ENCODE measurements at places on chromosomes 1 and 21.

- no peak for DNase-seq
Observed at GRCh38 chr21:44567481-44568171, 5.9 kb upstream of the KRTAP10-4 start.

DNA sequence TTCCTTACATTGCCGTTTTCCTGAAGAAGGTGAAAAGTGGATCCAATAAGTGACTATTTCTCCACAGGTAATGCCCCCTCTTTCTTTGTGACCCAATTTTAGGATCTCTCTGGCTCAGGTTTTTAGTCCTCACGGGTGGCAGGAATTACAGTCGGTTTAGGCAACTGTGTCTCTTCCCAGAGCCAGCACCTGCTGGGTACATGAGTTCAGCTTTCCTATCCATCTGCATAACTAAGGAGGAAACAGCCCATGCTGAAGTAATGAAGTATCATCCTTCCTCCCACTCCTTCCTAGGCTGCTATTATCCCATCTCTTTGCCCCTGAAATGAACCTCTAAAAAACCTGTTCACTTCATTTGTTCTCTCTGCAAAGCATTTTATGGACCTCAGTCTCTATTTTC, 544.6 kb downstream of the NEGR1 start:
- DNase-seq, result no peak

DNA sequence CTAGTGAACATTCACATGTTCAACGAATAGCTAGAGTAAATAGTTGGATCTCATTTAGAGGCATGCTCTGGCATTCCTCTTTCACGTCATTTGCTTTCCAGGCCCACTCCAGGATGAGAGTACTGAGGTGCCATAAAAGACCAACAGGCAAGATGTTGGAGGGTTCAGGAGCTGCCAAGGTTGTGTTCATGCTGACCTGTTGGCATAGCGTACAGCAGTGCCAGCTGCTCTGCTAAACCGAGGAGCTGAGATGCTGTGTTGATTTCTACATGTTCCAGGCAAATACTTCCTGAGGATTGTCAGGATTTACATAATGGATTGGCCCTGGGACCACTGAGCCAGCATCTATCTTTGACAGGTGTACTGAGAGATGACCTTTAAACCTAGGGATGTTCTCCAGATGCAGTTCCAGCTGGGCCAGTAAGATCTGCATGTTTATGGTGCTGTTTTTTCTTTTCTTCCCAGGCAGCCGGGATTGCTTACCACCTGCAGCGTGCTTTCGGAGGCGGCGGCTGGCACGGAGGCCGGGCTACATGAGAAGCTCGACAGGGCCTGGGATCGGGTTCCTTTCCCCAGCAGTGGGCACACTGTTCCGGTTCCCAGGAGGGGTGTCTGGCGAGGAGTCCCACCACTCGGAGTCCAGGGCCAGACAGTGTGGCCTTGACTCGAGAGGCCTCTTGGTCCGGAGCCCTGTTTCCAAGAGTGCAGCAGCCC, 66.9 kb downstream of the DISC1 start:
- DNase-seq, result no peak

DNA sequence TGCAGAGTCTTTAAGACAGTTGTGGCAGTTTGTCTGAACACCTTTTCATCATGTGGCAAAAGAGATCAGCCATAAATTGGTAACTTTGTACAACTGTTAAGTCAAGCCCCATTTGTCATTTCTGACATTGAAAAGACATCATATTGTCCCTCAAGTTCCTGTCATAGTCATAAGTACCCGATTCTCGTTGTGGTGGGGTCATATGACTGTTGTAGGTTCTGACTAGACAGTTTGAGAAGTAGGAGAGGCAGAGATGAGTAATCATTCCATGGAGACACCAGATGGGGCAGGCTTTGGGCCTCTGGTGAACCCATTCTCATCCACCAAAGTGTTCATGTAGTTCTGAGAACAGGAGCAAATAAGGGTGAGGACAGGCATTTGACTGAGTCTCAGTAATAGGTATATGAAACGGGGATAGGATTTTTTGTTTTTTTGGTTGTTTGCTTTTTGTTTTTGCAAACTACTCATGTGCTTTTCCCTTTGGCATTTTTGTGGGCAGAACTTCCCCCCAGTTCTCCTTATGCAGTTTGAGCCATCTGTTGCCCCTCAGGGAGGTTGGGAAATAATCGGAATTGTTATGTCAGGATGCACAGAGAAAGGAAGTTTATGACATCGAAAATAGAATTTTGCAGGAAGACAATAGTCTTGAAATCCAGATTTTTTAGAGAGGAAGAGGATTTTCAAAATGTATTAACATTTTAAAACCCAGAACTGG, 86.9 kb upstream of the KCNE2 start:
- DNase-seq, result no peak

GRCh38 chr1:110084227-110085078, 14.0 kb upstream of the ALX3 start:
- DNase-seq, result peak; percentile 31

DNA sequence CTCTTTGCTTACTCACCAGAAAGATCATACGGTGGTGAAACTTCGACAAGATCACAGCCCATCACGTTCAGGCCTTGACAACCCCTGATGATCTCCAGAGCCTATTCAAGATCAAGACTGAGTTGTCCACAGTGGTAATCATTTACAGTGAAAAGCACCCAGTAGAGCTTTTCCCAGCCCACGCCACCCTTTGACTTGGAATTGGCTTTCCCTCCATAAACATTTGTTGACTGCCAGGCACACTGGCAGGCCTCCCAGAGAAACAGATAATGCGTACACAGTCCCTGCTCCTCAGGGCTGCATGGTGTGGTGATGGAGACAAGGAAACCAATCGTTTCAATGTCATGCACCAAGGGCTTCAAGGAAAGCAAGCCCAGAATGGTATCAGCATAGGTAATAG, 10.1 kb downstream of the AGMAT start:
- DNase-seq, result no peak

DNA sequence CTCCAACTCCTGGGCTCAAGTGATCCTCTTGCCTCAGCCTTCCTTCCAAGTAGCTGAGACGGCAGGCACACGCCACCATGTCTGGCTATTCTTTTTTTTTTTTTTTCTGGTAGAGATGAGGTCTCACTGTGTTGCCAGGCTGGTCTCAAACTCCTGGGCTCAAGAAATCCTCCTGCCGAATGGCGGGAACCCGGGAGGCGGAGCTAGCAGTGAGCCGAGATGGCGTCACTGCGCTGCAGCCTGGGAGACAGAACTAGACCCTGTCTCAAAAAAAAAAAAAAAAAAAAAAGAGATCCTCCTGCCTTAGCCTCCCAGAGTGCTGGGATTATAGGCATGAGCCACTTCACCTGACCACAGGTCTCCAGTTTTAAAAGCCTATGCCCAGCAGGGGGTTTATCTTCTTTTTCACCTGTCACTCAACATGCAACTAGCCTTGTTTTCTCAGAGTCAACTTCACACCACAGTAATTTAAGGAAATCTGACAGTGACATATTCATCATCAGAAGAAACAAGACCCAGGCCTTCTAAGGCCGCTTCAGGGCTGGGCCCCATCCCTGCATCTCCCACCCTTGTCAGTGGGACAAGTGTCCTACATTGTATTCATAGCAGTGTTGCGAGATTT, 38.3 kb upstream of the GALNT2 start:
- DNase-seq, result no peak

DNA sequence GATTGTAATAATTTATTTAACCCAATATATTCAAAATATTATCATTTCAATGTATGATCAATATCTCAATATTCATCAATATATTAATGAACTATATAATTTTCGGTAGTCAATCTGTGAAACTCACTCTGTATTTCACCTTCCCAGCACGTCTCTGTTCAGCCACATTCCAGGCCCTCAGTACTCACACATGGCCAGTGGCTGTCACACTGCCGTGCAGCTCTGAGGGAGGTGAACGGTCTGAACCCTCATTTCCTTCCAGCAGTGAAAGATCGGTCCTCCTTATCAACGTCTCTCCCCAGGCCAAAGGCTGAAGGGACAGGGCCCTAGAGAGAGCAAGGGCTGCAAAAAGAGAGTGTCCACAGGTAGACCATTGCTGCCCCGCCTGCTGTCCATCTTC, 39.5 kb upstream of the ZNF124 start:
- DNase-seq, result no peak

- no peak for DNase-seq
Observed at GRCh38 chr1:64511044-64511443, 41.1 kb downstream of the CACHD1 start.

- DNase-seq, result no peak
Observed at GRCh38 chr1:7629465-7630195, 141.5 kb upstream of the VAMP3 start.

GRCh38 chr21:43702785-43703034, 16.2 kb upstream of the PDXK start:
- no peak for DNase-seq

- no peak for DNase-seq
Observed at GRCh38 chr1:167515893-167516321, 2.4 kb downstream of the CD247 start.

- no peak for DNase-seq
Observed at GRCh38 chr1:230326971-230327891, 98.9 kb downstream of the PGBD5 start.

DNA sequence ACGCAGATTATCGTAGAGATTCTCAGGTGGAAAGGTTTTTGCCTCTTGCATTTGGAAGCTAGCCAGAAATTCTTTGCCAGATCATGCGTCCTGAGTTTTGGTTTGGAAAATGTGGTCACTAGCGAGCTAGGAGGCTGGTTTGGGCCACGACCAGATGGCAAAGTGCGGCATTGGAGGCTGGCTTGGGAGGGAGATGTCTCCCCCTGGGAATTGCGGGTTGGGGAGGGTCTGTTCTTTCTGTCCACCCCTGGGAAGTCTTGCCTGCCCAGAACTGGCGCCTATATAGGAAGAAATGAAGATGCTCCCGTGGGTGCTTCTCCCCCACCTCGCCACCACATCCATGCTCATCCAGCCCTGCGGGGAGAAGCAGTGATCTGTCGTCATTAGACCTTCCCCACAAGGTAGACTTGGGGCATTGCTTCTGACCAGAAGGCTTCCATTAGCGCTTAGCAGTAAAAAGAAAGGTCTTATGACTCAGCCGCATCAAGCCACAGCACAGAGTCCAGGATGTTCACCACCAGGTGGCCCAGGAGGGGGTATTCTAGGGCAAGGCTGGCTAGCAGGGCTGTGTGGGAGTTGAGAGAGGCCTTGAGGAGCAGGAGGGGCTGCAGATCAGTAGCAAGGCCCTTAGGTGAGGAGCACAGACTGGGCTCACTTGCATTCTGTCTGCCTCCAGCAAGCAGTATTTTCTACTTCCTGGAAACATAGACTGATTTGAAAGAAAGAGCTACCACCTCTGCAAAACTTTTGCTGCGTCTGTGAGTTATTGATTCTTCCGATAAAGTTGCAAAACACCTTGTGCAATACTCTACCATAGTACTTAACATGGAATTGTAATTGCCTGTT, 1.5 kb upstream of the PTP4A2 start:
- DNase-seq, result peak; percentile 80

GRCh38 chr1:33094971-33095604, 14.1 kb downstream of the AZIN2 start:
- DNase-seq, result no peak

GRCh38 chr1:101849356-101849755, 147.4 kb downstream of the OLFM3 start:
- no peak for DNase-seq

- DNase-seq, result no peak
Observed at GRCh38 chr1:173997791-173998190, 24.4 kb downstream of the RC3H1 start.

- DNase-seq, result no peak
Observed at GRCh38 chr1:223038288-223039006, 104.6 kb downstream of the TLR5 start.

- DNase-seq, result no peak
Observed at GRCh38 chr1:153771841-153772593, 3.2 kb upstream of the SLC27A3 start.

DNA sequence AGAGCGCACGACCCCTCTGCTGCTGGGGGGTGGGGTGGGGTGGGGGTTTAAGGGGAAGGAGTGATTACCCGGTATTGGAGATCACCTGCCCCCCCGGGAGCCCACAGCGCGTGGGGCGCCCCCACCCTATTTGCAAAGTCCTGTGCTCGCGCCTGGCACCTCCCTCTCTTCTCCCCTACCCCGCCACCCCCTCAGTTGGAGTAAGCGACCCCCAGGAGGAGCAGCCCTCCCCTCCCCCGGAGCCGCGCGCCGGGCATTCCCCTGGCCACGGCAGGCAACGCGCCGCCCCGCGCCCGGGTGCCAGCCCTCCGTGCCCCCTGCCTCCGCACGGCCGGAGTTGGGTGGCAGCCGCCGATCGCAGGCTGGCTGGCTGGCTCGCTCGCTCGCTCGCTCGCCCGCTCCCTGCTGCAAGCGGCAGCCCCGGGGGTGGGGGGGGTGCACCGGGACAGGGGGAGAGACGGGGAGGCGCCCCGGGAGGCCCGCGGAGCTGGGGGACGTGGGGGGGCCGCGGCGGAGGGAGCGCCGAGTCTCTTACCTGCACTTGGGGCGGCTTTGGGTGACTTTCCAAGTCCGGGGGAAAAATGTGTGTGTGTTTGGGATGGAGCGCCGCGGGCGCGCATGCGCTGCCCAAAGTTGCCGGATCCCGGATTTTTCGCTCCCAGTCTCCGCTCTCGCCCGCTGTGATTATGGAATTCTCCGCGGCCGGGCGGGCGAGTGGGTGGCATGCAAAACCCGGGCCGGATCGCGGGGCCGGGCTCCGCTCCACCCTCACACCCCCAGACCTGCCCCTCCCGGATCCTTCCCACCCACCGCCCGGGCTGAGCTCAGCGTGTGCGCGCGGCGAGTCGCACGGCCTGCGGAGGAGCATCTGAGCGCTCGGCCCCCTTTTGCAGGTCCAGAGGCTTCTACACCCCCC, at the start of gene CASZ1:
Gene CASZ1, minus strand, starts transcription at position 618 of the 916 bp plus-strand sequence. CDS start 102,757 bp downstream, outside the sequence.
- no peak for DNase-seq

DNA sequence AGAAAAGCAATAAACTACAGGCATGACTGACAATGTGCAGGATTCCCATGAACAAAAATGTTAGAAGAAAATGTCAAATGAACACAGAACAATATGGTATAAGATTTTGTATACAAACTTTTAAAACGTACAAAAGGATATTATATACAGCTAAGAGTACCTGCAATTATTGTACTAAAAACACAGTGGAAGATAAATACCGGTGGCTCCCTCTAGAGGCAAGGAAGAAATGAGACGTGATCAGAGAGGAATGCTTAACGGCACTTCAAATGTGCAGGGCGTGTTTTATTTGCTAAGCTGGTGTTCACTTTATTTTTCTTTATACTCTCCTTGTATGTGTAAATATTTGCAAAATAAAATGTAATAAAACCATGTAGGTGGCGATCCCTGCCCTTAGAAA, 191.8 kb upstream of the SAMSN1 start:
- DNase-seq, result peak; percentile 52

- DNase-seq, result no peak
Observed at GRCh38 chr1:119008483-119009311, 20.6 kb upstream of the TBX15 start.

DNA sequence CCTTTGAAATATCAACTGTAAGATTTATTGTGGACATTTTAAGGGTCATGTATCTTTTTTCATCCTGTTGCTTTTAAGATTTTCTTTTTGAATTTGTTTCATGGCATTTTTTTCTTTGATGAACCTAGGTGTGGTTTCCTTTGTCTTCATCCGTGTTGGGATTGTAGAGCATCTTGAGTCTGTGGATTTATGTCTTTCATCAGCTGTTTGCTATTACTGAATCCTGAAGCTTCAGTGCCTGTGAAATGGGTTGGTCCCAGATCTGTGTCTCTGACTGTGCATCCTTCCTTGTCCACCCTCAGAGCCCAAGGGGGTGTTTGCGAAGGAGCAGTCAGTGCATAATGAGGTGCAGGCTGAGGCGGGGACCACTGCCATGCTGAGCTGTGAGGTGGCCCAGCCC, 37.3 kb downstream of the OBSCN start:
- no peak for DNase-seq

Measured in CD4-positive, alpha-beta T cell treated with Interferon gamma for 1 hour (primary cell).